ENCODE measurements at places on chromosomes 2 and 18.

GRCh38 chr2:96437512-96437911, 67.6 kb downstream of the NEURL3 start:
- no peak for DNase-seq

DNA sequence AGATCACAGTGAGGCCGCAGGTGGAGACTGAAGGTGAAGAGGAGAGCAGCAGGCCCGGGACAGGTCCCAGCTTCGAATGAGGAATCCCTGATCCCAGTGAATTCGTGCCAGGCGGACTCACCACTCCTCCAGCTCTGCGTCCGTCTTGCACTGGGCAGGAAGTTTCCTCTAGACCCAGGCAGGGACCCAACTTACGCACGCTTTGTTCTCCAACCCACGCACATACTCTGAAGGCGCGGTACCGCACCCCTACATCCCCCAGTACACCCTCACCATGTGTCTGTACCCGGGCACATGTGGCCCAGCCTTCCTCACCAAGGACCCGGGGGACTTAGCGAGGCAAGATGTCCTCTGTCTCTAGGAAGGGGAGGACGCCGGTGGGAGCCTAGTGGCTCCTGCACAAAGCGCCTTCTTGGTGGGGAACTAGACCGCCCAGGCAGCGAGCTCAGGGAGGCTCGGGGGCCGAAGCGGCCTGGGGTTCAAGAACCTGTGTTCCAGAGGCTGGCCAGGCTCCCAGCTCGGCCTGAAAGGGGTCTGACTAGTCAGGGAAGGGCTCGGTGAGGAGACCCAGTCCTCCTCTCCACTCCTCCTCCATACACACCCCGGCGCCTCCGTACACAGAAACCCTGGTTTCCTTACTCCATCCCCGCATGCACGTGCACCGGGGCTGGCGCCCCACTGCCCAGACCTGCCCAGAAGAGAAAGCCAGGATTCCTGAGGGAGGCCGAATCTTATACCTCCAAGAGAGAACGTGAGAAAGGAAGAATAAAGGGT, 38.3 kb upstream of the ATP6V1B1 start:
- DNase-seq, result no peak

DNA sequence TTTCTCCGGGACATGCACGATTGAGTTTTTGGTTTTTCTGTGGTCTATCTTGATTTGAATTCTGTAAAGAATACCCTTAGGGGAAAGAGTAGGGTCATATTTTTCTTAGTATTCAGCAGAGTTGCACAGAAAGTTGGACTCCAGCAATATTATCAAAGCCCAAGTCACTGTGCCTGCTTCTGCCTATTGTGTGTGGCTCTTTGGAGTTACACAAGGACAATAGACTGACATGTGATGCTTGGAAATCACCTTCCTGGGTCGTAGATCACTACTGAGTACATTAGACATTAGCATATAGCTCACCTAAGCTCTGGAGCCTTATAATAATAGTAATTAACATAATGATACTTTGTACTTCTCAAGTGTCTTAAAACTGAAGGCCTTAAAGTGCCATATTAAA, 238.8 kb upstream of the FOSL2 start:
- DNase-seq, result no peak

DNA sequence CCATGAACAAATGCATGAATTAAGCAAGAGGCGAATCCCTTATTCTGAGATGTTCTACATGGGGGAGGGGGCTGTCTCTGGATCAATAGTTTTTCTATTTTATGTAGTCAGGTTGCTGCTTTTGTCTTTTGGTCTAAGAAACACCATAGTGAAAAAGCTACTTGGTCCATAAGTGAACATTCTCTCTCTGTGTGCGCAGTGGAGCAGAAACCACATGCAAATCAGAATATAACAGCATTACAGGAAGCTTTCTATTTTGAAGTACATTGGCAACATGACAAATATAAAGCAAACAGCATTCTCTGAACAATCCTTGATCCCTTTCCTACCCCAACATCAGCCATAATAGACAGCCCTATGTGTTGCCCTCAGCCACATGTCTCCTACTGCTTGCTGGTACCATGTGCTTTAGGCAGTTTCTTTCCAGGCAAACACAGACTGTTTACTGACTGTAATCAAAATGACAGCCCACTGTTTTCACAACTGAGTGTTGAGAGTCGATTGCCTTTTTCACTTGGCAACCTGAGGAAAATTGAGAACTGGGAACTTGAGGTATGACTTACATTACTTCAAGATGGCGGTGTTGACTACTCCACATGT, 10.6 kb downstream of the SCN3A start:
- DNase-seq, result no peak

DNA sequence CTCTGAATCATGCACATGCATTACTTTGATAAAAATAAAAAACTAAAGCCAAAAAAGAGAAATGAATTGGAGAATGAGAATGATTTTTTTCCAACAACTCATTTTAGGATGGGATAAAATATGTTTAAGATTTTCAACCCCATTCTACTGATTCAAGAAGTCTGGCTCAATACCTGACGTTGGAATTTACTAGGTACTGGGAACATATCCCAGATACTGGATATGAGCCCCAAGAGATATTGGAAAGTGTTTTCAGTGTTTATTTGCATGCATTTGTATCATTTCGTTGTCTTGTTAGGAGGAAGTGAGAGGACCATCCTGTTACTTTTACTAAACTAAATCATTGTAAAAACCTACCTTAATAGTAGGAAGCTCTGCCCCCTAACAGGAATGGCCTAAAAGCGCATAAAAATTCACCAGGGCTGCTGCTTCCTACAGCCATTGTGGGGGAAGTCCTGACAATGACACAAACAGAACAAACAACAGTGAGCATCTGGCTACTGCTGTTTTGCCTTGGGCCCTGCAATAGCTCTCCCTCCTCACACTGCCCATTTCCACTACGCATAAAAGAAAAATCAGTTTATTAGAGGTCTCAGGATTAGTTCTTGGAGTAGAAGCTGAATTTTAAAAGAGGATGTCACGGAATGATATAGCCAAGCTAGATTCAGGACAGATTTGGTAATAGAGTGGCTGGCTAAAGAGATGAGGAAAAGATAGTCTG, 35.2 kb downstream of the ANKAR start:
- no peak for DNase-seq

DNA sequence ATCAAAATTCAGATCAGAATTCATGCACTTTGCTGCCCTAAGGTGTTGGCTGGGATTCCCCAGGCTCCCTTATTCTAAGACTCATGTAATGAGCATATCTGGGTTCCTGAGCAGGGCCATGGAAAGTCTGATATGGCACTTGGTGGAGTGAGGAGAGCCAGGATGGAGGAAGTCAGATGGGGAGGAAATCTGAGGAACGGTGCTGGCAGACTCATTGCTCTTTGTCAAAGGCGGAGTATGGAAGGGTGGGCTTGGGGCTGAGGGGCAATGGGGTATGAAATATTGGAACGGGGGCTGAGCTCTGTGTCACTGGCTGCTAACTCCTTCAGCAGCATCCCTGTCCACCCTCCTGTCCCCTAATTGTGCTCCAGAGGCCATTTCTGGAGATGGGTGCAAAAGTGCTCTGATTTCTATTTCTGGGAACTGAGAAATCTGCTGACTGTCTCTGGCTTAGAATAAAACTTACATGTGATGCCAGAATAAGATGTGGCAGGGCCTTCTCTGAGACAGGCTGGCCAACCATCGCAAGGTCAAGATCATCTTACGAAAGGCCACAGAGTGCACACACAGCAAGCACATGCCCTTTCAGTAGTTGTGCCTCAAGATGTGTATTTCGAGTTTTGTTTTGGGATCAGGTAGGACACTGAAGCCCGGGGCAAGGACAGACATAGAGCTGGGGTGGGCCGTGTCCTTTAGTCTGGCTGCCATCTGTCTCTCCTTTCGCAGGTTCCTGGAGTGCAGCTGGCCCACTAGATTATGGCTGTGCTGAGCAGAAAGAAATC, 480.0 kb upstream of the HS6ST1 start:
- no peak for DNase-seq

DNA sequence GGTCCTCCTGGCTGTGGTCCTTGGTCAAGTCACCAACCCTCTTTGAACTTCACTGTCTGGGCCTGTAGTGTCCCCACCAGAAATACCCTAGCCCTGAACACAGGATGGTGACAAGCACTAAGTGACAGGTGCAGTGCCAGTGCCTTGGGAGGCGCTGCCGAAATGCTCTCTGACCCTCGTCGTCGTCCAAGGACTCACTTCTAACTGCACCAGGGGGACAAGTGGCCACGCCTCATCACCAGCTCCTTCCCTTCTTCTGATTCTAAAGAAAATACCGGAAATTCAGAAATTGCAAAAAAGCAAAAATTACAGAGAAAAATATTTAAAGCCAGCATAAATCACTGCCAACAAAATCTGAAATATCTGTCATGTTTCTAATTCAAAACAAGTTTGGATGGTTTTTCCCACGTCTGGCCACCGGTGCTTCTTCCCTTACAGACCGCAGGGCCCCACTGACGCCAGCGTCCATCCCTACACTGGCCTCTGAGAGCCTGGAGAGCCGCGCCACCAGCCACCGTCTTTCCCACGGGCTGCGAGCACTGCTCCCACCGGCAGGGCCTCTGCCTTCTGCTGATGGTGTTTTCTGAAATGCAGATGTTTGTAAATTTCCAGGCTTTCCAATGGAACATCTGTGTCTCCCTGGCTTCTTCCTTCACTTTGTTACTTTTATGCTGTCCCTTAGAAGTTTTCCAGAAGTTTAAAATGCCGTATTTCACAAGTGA, 37.4 kb upstream of the GPC1 start:
- peak; percentile 64 for DNase-seq

DNA sequence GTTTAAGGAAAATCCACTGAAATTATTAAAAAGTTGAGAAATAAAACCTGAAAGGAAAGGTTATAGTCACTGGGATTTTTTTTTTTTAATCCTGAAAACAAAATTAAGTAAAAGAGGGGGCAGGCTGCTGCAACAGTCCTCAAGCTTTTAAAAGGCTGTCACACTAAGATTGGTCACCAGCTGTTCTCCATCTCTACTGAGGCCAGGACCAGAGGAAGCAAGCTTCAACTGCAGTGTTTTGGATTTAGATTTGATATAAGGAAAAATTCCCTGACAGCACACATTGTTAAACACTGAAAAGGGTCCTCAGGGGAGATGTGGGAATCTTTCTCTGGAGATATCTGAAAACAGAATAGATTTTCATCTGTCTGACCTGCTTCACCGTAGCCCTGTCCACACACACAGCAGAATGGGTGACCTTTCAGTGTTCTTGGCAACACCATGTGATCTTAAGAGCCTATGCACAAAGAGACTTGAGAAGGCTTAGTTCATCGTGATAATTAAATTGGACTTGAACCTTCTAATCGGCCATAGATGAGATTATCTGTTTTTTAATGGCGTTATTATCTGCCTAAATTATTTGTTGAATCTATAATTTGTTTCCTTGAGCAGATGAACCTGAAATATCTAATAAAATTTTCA, 132.0 kb upstream of the BOD1L2 start:
- no peak for DNase-seq

DNA sequence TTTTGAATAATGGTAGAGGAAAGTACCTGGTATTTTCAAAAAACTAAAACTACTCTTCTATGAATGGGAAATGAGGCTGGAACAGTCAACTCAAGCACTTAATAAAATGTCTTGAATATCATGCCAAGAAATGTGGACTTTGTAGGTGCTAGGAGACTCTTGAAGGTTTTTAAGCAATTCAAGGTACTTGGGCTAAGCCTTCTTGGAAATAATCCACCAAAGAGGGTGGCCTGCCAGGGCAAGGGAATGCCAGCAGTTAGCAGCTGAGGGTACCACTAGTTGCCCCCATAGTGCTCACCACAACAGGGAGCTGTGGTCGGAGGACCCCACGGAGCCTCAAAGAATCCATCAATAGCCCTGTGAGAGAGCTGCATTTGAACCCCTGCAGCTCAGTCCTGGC, 14.6 kb upstream of the ACYP2 start:
- no peak for DNase-seq

DNA sequence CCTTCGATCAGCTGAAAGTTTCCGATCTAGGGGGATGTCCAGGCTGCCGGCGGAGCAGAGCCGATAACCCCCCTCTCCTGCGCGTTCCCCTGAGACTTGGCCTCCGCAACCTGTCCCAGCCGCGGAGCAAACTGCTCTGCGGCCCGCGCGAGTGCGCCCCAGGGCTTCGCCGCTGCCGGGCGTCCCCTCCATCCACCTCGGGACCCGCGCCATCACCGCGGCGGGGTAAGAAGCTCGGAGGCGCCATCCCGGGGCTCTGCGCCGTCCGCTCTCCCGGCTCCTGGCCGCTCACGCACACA, 990 bp upstream of the GDF7 start:
- DNase-seq, result no peak

GRCh38 chr2:106828119-106828518, 57.8 kb downstream of the ST6GAL2 start:
- DNase-seq, result no peak
